Globus pallidus (tissue), 1 donor: ENCODE measurements at places on chromosomes 7 and 10.

GRCh38 chr7:147279964-147280374 is 1163.4 kb downstream of the CNTNAP2 start:
- peak; percentile 93 for DNase-seq

DNA sequence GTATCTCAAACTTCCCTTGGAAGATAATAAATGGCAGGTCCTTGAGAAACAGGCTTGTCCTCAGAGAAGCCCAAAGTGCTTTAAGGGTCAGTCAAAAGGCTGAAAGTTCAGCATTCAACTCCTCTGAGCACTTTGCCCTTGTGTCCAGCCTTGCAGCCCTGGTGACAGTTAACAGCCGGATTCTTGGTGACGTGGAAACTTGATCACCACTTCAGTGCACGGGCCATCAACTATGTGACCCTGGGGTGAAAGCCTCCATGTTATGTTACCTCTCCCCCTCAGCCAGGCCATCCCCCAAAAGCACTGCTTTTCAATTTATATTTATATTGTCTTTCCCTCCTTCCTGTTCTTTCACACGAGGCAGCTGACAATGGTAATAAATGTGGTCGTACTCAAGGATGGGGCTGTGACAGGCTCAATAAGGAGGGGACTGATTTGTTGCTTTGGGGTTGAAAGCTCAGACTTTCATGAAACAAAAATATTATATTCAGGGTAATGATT is 164.0 kb upstream of the NRP1 start:
- DNase-seq: no peak

GRCh38 chr10:51675088-51675487 is 24.3 kb downstream of the CSTF2T start:
- DNase-seq: no peak

GRCh38 chr10:50393784-50394467 is 142.6 kb upstream of the ASAH2 start:
- DNase-seq: no peak

DNA sequence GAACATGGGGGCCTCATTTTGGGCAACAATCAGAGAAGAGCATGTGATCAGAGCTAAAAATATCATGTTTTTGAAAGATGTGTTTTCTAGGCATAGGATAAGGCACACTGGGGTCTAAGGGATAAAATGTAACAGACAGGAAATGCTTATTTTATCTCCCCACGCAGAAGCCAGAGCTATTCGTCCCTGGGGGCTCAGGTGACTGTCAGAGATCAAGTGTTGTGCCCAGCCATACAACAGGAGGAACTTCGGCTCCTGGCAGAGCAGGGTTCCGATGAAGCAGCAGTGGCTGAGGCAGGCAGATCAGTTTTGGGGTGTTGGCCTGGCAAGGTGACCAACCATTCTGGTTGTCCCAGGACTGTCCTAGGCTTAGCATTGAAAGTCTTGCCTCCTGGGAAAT is 15.2 kb downstream of the NPY start:
- DNase-seq: no peak

- DNase-seq: no peak
These were observed 12.8 kb downstream of the SUGCT start for GRCh38 chr7:40147371-40148246.

- DNase-seq: no peak
These were observed 111.8 kb upstream of the FOXP2 start for GRCh38 chr7:114302858-114303257.

- no peak for DNase-seq
These were observed 141.5 kb downstream of the ADCY1 start for GRCh38 chr7:45715471-45716352.

DNA sequence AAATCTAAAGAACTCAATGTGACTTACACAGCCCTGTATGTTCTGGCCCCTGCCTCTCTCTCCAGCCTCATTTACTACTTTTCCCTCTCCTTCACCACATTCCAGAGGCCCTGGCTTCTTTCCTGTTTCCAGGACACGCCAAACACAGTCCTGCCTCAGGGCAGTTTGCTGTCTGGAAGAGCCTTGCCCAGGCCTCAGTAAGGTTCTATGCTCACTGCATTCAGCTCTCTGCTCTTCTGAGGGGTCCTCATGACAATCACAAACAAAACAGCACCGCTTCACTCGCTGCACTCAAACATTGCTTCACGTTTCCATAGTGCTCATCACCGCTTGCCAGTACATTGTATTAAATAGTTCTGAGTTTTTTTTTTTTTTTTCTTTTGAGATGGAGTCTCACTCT is 35.1 kb upstream of the GARS1 start:
- no peak for DNase-seq

- DNase-seq: no peak
These were observed 600.5 kb upstream of the MGMT start for GRCh38 chr10:128866551-128866950.

- DNase-seq: no peak
These were observed 85.9 kb downstream of the ADD3 start for GRCh38 chr10:110093722-110094121.

- DNase-seq: no peak
These were observed 61.6 kb downstream of the CLEC2L start for GRCh38 chr7:139585042-139585441.

DNA sequence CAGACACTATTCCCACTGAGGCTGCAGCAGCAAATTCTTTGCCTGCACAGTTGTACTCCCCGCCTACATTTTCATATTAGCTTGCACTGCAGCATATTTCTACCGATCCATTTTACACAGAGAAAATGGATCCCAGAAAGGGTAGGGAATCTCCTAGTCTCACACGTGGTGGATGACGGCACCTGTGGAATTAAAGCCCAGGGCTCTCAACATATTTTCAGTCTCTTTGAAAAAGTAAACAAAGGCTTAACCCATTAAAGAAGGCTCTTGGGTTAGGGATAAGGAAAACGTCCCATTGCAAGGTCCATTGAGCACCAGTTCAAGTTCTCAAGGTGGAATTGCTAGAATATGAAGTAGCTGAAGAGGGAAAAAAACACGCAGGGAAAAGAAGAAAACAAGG is 49.4 kb upstream of the FOXI2 start:
- DNase-seq: no peak

DNA sequence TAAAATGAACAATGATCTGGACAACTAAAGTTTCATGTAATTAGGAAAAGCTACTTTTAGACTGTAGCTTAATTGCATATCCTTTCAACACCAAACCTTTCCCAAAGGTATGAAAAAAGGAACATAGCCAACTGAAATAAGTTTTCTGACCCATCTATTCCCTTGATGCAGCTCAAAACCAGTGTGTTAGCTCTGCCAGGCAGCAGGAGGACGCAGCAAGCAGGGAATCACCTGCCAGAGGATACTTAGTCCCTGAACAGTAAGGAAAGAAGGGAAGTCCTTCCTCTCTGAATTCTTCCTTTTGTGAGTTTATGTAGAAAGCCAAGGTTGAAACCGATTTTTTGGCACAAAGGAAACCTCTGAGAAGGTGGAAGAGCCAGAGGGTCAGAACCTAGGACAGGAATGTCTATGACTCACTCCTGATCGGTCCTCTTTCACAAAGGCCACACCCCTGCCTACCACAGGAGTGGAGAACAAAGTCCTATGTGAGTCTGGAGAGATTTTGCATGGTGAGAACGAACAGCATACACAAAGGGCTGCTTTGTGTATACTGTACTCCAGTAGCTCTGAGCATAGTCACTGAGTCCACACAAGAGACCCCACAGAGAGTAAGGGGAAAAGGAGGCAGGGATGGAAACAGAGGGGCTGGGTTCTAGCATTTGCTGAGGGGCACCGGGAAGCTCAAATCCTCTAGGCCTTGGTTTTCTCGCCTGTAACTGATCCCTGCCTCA is 68.8 kb upstream of the GSDME start:
- DNase-seq: no peak
